ENCODE measurements at places on chromosomes 3 and 15. TPM values are rescaled to one million over a fixed set of nuclear protein-coding genes. Genes with fewer than 3 reads are reported as not detected.
A peak's percentile ranks its signal among the peaks of the same experiment; 100 is the strongest.

Gene MYRIP
- 1.4 TPM for total RNA-seq

DNA sequence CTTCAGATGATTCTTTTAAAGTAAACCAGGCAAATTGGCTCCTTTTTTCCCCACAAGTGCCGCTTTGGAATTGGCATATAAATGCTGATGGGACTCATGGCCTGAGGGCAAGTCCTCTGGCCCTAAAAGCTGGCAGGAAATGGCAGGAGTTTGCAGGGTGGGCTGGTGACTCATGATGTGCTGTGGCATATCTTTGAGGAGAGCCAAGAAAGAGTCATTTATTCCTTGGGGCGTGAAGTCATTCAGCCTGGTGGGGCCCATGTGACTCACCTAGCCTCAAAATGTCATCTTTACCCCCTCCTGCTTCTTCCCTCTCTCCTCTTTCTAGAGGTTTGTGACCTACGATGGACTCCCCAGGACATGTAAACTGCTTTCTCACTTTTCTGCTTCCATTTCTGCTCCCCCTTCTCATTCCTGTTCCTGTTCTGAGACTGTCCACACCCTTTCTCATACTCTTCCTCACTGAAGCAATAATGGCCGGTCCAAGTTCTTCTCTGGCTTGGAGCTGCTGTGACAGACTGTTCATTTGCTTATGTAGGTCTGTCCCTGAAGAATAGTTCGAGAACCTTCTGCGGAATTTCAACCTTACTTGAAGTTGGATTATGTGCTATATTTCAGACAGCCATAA lies 326.1 kb downstream of the SATB1 start:
- no peak for DNase-seq

- DNase-seq, result no peak
These were observed 37.1 kb upstream of the ATP2B2 start for GRCh38 chr3:10542518-10542917.

- DNase-seq, result no peak
These were observed 9.2 kb upstream of the MST1R start for GRCh38 chr3:49912881-49913281.

Gene GOLGA8H
- not detected for total RNA-seq

GRCh38 chr15:100844778-100845177 lies 34.9 kb upstream of the ALDH1A3 start:
- no peak for DNase-seq

Gene SPATA12
- total RNA-seq, result not detected

DNA sequence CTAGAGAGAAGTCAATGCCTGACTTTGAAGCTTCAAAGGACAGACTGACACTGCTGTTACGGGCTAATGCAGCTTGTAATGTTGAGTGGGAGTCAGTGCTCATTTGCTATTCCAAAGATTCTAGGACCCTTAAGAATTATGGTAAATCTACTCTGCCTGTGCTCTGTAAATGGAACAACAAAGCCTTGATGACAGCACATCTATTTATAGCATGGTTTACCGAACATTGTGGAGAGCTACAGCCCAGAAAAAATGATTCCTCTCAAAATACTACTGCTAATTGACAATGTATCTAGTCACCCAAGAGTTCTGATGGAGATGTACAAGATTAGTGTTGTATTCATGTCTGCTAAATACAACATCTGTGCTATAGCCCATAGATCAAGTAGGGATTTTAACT lies 262.3 kb downstream of the EPHA6 start:
- DNase-seq, result no peak

GRCh38 chr15:52208306-52208946 lies 17.2 kb upstream of the GNB5 start:
- DNase-seq, result no peak

GRCh38 chr3:45657853-45658252 lies 31.3 kb upstream of the SACM1L start:
- no peak for DNase-seq

DNA sequence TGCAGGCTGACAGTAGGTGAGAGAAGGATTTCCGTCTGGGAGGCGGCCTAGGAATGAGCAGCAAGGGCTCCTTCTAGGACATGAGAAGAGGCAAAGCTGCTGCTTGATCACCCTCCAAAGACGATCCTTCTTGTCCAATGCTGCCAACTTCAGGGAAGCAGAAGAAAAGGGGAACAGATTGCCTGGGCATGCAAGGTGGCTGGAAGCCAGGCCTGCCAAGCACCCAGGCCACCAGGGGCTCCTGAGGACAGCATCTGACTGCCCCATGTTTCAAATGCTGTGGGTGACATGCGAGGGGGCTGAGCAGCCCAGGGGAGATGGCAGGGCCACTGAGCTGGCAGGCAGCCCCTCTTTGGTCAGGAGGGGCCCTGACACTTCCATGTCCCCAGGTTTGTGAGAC lies 3.3 kb upstream of the GRIP2 start:
- DNase-seq, result no peak

Gene GOLGA8G
- total RNA-seq, result not detected

- DNase-seq, result no peak
These were observed 267.4 kb upstream of the ATP11B start for GRCh38 chr3:182525766-182526374.

Gene OIP5
- total RNA-seq, result 1.9 TPM

DNA sequence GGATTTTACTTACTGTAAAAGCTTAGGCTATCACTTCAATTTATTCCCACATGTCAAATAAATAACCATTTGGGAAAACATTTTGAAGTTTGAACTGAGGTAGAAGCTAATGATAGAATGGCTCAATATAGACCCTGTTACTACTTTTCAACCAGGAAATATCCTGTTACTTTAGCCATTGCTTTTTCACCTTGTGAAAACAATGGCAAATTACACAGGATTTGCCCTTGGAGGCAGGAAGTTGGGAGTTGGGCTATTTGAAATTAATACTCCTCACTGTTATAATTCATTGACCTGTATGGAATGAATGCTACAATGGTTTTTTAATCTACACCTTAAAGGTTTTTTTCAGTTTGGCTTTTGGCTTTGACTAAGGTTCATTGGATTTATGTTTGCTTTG lies 98.1 kb upstream of the UBE2E2 start:
- DNase-seq, result no peak

- no peak for DNase-seq
These were observed 29.5 kb upstream of the ULK4 start for GRCh38 chr3:41991437-41991836.

DNA sequence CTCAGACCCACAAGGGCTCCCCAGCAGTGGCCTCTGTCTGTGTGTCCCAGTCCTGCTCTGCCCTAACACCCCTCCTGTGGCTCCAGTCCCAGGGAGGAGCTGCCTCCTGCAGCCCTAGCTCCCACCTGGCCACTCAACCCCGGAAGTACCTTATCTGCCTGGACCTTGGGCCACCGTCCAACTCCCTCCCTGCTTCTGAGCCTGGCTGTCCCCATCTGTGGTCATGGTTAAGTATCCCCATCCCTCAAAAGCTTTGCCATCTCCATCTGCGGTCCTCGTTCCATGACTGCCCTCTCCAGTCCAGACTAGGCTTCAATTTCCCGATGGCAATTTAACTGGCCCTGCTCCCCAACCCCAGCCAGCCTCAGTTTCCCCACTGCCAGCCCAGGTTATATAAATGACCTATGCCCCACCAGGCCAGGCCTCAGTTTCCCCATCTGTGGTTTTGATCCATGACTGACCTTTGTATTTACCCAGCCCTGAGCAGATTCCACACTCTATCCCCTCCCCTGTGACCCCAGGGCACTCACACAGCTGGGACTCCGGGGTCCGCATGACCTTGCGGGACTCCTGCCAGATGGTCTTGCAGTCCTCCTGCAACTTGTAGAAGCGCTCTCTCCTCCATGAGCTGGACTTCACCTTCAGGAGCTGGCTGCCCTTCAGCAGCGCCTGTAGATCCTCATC lies 9.6 kb downstream of the PLCD1 start:
- DNase-seq, result no peak

- peak; percentile 33 for DNase-seq
These were observed 84.6 kb upstream of the DPH6 start for GRCh38 chr15:35630532-35630931.

- no peak for DNase-seq
These were observed 106.5 kb upstream of the ACP3 start for GRCh38 chr3:132210476-132211346.

DNA sequence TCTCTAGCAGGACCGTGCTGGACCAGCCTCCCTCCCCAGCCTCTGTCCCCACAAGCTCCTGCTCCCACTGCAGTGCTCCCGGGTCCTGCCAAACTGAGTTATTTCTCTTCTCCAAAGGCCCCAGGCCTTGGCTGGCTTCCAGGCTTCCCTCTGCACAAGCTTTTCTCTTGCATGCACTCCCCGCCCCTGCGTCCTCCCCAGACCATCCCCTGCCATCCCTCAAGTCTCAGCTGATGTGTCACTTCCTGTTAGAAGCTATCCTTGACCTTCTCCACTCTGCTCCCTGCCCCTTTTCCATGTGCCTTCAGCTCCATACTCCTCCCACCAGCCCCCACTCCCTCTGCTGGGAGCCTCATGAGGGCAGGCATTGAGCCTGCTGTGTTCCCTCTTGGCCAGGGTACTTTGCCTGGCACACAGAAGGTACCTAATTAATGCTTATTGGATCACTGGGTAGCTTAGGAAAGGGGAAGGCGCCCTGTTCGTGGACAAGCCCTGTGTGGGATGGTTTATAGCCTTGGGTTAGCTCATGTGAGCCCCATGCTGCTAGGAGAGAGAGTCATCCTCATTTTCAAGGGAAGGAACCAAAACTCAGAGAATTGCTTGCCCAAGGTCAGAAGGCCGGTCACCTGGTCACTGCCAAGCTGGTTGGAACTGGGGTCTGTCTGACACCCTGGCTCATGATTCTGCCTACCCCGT lies 56.4 kb downstream of the FEM1B start:
- DNase-seq, result no peak

- DNase-seq, result no peak
These were observed 260.9 kb downstream of the KLF13 start for GRCh38 chr15:31587583-31587982.

Gene LRTM1
- not detected for total RNA-seq
